IPS DF 6.9 (cell line): ENCODE measurements at places on chromosomes 1 and 21.

- DNase-seq: peak; percentile 74
Measured at GRCh38 chr1:153566414-153567371, 1.0 kb upstream of the S100A2 start.

DNA sequence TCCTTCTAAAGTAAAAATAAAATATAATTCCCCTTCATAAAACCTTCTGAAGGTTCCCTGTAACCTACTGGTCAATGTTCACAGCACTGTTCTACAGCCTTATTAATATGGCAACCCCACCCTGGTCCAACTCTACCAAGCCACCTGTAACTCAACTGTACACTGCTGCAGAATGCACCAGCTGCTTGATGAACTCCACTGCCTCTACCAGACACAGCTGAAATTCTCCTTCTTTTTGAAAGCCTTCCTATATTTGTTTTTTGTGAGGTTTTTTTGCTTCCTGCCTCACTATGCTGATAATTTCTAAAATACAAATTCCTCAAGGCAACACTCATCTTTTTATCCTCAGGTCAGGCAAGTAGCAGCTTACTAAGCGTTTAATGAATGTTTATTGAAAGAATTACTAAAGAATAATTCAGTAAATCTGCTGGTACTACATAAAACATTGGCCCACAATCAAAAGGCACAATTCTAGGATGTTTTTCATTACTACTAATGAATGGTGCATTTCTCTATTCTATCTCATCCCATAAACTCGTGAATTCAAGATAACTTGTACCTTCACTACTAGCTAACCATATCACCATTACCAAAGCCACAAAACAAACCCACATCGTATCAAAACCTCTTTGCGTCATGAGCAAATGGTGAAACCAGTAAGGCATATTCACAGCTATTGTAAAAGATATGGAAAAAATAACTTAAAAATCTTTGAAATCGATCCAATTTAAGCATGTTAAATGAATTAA lies 2.4 kb downstream of the SSX2IP start:
- no peak for DNase-seq

- no peak for DNase-seq
Measured at GRCh38 chr1:156407344-156407743, 38.3 kb downstream of the RHBG start.

DNA sequence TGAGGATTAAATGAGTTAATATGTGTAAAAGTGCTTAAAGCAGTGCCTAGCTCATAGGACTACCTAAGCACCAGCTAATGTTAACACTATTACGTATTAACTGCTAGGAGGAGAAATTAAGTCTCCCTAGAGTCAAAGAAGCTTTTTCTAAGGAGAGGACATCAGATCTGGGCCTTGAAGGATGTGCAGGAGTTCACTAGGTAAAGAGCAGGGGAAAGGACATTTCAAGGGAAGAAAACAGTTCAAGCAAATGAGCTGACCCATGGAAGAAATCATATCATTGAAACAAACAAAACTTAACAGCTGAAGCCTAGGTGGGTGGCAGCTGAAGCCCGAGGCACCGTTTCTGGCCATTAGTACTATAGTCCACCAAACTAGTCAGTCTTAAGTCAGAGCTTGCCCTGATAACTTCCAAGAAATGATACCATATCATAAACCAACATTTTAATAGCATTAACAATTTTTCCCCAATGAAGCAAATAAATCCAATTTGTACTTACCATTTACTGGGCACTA lies 46.7 kb downstream of the TRIT1 start:
- no peak for DNase-seq

GRCh38 chr1:7572654-7573152 lies 198.4 kb upstream of the VAMP3 start:
- DNase-seq: no peak

DNA sequence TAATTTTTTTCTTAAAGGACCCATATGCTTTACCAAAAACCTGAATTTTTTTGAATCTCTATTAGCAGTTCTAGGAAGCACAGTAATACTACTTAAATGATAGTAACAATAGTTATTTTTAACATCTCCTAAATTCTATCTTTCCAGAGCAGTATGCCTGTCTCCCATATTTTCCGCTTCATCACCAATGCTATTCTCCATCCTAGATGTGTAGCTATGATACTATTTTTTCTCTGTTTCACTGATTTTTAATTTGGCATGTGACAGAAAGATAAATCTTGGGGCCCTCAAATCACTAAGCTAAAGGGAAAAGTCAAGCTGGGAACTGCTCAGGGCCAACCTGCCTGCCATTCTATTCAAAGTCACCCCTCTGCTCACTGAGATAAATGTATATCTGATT lies 102.3 kb upstream of the HMCN1 start:
- no peak for DNase-seq

DNA sequence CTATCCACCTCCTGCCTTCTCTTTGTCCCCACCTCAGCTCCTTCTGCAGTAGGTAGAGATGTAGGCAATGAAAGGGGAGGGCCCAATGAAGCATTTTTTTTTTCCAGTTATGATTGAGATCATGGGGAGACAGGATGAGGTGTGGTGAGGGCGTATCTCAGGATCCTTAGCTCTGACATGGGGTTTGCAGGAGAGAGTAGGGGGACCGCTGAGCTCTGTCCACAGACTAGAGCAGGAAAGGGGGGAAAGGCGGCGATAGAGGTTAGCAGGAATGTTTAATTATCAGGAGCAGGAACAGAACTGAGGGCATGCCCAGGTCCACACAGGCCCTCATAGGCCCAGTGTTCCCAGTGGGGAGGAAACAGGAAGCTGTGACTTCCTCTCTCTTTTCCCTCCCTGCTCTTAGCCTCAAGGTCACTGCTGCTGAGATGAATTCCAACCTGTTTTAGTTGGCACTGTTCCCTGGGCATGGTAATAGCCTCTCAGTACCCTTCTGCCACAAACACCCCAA lies 901 bp upstream of the RXFP4 start:
- no peak for DNase-seq

GRCh38 chr1:205162301-205162700 lies 40.5 kb upstream of the RBBP5 start:
- no peak for DNase-seq

DNA sequence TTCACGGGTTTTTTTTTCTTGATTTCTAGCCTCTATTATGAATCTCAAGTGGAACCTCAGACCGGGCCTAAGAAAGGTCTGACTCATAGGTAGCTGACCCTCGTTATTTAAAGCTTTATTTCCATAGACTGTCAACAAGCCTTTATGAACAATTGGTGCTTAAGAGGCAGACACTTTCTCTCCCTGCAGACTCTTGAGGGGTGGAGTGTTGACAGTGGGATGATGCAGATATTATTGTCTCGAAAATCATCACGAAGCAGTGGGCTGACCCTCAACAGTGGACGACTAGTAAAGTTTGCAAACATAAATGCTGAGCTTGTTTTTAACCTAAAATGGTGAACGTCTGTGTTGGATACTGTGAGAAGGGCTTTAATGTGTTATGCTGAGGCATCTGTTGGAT lies 1.8 kb downstream of the SFT2D2 start:
- DNase-seq: no peak

GRCh38 chr1:38829368-38829767 lies 30.2 kb downstream of the RRAGC start:
- no peak for DNase-seq

- no peak for DNase-seq
Measured at GRCh38 chr1:68590473-68590872, 93.6 kb upstream of the DEPDC1 start.
